IMR-90 (cell line): ENCODE measurements at places on chromosomes 1 and 21. TPM values are rescaled to one million over a fixed set of nuclear protein-coding genes. Genes with fewer than 3 reads are reported as not detected.

The KRTAP10-10 gene
- total RNA-seq: not detected in 2 replicates

The CD53 gene
- not detected in 2 replicates for total RNA-seq

The HSD3B1 gene
- total RNA-seq: not detected in 2 replicates

The RGS8 gene
- total RNA-seq: not detected in 2 replicates

DNA sequence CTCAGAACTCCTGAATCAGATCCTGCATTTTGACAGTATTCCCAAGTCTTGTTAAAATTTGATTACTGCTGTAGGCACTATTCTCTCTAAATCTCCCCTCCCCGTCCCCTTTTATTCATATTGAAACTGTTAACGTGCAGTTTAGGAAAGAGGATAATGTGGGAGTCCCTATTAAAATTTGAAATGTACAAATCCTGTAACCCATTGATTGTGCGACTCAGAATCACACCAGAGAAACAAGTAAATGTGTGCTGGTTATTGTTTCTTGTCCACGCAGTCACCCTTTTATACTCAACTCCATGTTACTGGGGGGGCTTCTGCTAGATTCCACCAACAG, 584 bp upstream of the LTN1 start:
- no peak for DNase-seq

DNA sequence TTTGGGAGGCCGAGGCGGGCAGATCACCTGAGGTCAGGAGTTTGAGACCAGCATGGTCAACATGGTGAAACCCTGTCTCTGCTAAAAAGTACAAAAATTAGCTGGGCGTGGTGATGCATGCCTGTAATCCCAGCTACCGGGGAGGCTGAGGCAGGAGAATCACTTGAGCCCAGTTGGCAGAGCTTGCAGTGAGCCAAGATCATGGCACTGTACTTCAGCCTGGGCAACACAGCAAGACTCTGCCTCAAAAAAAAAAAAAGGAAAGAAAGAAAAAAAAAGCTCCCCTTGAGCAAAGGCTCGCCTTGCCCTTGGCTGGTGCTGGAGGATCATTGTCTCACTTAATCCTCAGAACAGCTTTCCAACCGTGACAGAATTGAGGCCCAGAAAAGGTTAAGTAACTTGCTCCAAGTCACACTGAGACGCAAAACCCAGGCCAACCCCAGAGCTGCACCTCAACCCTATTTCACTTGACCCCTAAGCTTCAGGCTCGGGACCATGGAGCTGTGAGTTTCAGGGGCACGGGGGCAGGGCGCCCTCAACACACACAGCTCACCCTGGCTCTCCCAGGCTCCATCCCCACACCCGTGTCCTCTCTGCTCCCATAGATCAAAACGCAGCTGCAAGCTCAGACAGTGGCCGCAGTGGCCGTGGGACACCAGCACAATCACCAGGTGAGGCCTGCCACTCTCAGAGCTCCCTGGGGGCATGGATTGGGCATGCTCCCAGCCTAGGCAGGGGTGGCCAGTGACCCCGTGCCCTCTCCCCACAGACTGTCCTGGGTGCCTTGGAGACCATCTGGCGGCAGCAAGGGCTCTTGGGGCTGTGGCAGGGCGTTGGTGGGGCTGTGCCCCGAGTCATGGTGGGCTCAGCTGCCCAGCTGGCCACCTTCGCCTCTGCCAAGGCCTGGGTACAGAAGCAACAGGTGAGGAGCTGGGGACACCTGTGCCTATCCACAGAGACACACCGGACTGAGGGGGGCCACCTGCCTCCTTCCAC, 1.6 kb downstream of the SLC25A34 start:
- DNase-seq: no peak

GRCh38 chr1:21863981-21864380, 51.9 kb downstream of the LDLRAD2 start:
- DNase-seq: no peak

- no peak for DNase-seq
Measured at GRCh38 chr1:31356427-31356826, 16.4 kb downstream of the FABP3 start.

DNA sequence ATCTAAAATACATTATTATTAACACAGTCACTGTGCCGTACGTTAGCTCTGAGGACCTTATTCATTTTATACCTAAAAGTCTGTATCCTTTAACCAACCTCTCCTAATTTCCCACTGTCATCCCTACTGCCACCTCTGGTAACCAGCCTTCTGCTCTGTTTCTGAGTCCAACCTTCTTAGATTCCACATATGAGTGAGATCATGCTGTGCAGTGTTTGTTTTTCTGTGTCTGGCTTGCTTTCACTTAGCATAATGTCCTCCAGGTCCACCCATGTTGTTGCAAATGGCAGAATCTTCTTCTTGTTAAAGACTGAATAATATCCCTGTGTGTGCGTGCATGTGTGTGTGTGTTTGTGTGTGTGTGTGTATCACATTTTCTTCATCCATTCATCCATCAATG, 64.2 kb downstream of the ETS2 start:
- DNase-seq: peak; percentile 71
